ENCODE measurements at places on chromosomes 12 and 14.

DNA sequence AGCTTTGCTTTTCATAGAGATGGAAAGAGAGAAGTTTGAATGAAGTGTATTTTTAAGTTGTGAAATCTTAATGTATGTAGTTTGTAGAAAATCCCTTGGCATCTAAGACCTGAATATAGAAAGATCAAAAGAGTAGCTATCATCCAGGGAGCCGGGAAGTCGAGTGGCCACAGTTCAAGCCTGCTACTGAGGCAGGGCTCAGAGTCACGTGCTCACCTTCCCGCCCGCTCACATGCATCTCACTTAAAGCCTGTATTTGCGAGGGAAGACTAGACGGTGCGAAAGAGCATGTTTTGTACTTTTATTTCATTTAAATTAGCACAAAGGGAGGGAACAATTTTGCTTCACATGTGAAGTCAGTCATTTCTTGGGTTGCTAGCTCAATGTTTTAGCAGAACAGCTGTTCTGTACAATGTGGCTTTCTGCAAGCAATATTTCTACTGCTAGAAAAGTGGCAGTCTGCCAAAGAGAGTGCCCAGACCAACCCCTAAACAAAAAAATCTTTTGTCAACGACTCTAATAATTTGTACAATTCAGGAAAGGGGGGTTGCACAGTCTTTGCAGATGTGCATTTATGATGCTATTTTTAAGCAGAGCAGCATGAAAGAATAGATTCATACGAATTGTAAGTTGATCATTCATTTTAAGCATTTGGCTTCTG, 290.7 kb downstream of the NPAS3 start:
- peak; percentile 9 for DNase-seq

DNA sequence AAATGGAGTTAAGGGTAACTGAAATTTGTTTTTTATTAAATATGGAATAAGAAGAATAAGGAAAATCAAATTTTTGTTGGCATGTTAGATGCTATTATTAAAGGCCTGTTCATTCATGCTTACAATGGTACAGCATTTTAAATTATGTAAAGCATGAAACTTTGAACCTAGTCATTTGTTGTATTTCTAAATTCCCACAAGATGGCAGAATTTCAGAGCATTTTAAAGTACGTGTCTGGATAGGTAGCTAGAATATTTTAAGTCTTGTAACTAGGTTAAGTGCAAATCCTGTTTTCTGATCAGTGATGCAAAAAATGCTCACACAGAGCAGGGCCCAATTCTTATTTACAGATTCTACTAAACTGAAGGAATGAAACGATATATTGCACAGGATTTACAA, 585.6 kb upstream of the MIS18BP1 start:
- peak; percentile 30 for DNase-seq

DNA sequence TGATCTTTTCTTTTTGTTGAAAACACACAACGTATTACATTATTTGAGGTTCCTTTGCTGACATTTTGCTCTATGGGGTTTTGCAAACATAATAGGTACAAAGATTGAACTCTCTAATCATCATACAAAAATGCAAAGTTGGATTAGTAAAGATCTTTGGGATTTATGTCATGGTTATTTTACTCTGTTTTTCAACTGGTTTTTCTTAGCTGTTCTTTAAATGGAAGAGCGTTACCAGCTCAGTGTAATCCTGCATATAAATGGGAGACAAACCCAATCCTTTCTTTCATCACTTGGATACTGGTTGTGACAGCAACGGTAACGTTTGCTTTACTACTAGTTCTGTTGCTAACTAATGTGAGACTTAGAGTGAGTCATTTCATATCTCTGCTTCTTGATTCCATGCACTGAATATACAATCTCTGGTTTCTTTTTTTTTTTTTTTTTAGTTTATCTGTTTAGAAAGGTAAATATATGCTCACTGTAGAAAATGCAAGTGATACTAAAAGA, 104.9 kb upstream of the NOVA1 start:
- DNase-seq = no peak

- DNase-seq = no peak
These were observed 4.2 kb downstream of the HSPB8 start for GRCh38 chr12:119182701-119183493.

DNA sequence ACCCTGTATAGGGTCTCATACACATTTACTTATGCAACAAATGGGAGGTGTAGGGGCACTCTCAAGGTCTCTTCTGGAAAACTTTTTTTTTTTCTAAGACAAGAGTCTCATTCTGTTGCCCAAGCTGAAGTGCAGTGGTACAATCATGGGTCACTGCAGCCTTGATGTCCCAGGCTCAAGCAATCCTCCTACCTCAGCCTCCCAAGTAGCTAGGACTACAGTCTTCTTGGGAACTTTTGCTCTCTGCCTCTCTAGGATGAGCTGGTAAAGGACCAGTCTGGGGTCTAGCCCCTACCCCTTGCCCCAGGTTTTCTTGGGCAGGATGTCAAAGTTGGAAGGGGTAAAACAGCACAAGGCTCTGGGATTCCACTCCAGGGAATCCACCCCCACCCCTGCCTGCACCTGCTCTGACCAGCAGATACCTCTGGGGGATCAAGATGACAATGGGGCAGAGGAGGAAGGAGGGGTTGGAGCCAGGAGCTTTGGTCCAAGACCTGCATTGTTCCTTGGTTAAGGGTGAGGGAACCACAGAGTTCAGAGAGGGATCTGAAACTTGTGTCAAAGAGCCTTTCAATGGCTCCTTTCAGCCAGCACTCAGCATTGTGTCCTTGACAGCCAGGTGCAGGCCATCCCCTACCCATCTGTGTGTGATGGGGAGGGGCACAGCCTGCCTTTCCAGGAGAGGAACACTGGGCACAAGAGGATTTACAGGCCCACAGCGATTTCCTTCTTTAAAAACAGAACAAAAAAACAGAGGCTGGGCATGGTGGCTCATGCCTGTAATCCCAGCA, 12.2 kb downstream of the CTDSP2 start:
- DNase-seq = peak; percentile 52

DNA sequence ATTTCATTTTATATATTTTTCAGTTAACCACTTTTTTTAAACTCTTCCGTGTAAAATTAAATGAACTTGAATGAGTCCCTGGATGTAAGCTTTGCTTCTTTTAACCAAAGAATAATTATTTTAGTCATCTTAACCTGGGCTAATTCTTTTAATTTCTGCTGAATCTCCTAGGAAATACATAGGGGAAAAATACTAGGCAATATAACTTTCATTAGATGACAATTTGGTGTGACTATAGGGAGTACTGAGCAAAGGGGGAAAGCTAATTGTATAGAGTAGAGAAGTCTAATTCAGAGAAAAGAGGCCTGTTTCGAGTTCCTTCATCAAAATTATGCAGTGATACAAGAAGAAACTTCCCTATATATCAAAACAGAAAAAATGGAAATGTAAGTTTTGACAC, 388.1 kb downstream of the NOVA1 start:
- no peak for DNase-seq

- DNase-seq = no peak
These were observed 31.3 kb upstream of the ULK1 start for GRCh38 chr12:131862994-131863710.
